ENCODE measurements at places on chromosomes 7 and 10.

DNA sequence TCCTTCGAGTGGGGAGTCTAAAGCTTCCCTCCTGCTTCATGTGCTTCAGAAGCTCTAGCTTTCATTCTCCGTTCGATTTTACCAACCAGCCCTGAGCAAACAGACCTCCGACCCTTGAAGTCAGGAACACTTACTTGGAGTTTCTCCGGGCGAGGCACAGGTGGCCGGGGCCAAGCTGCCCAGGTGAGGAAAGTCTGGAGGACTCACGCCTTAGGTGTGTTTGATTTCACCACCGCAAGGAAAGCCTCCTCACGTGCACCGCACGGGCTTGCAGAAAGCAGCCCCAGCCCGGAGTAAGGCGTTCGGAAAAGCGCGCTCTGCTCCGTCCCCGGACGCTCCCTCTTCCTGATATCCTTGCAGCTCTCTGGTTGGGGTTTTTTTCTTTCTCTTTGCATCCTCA, 30.1 kb upstream of the CNPY1 start:
- DNase-seq = no peak

- no peak for DNase-seq
These were observed 8.9 kb downstream of the C10orf53 start for GRCh38 chr10:49688261-49688846.

DNA sequence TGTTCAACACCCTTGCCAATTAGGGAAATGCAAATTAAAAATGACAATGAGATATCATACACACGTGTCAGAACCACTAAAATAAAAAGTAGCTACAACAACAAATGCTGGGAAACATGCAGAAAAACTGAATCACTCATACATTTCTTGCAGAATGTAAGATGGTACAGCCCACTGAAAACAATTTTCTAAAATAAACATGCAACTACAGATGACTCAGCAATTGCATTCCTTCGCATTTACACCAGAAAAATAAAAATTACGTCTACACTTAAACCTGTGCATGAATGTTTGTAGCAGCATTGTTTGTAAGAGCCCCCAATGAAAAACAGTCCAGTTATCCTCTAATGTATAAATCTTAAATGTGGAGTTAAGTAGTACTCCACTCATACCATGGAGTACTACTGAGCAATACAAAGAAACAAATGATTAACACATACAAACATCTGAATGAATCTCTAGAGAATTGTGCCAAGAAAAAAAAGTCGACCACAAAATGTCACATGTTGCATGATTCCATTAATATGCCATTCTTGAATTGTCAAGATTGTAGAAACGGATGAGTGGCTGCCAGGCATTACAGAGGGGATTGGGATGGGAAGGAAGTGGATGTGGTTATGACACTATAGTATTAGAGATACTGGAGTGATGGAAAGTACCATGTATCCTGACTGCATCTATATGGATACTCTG, 134.6 kb upstream of the NPSR1 start:
- no peak for DNase-seq

DNA sequence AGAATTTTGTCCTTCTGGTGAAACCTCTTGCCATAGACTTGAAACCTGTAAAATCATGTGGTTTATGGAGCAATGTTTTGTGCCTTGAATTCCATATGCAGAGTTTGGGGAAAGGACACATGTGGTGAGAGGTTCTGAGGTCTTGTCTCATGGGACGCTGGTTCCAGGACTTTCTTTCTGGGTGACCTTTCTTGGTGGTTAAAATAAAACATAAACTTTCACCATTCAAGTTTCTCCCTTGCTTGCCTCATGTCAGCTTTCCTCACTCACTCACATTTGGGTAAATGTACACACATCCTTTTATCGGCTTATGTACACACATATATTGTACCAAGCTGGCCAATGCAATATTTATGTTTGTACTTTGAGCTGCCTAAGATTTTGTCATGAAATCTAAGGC, 144.9 kb upstream of the CELF2 start:
- no peak for DNase-seq

DNA sequence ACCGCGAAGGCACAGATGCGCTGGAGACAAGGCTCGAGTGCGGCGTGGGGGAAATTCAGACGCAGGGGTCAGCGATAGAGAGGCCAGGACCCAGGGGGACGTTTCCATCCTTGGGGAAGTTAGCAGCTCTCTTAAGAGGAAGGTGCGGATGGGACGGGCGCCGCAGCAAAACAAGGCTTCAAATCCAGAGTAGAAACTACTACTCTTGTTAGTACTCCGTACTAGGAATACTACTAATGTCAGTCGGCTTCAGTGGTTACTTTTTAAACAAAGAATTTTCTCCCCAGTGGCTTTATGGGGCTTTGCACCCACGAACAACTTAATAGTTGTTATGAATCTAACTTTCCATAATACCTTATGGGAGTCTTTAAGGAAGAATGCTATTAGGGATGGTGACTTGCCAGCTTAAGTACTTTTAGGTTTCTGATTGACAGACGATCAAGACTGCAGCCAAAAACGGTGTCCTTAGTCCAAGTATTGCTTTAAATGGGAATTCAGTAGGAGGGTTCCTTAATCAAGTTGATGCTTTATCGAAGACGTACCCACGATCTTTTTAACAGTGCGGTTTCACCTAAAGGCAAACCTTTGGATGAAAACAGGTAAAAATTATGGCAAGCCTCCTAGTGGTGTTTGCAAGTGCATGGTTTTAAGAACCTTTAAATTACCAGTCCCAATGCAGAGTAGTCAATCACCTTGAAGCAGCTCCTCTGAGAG, 812 bp upstream of the IDE start:
- peak; percentile 86 for DNase-seq

- no peak for DNase-seq
These were observed 9.6 kb downstream of the ZKSCAN5 start for GRCh38 chr7:99514050-99514449.

- no peak for DNase-seq
These were observed 118.5 kb downstream of the CYTH3 start for GRCh38 chr7:6153646-6154541.

GRCh38 chr7:41582116-41582515, 120.8 kb downstream of the INHBA start:
- DNase-seq = no peak

DNA sequence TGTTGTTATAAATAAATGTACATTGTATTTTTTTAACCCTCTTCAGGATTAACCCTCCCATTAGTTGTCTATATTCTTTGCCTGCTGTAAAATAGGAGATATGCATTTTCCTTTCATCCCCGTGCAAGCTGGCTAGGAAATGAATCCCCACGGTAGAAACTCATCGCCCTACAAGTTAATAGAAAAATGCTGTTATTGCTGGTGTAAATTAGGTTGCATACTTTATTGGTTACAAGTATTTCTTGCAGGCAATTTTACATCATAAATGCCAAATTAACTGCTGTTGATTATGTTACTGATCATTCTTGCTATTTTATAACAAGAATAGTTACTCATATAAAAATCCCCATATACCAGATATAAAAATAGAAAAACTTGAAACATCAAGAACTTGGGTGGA, 454.2 kb upstream of the KLF6 start:
- no peak for DNase-seq

GRCh38 chr10:33596422-33596821, 262.0 kb upstream of the NRP1 start:
- DNase-seq = no peak

- DNase-seq = no peak
These were observed 74.3 kb downstream of the RNLS start for GRCh38 chr10:88508796-88509195.

GRCh38 chr7:139776486-139777132, 1.2 kb downstream of the HIPK2 start:
- DNase-seq = peak; percentile 62

- DNase-seq = no peak
These were observed 512.4 kb downstream of the TNS3 start for GRCh38 chr7:47069385-47070076.

DNA sequence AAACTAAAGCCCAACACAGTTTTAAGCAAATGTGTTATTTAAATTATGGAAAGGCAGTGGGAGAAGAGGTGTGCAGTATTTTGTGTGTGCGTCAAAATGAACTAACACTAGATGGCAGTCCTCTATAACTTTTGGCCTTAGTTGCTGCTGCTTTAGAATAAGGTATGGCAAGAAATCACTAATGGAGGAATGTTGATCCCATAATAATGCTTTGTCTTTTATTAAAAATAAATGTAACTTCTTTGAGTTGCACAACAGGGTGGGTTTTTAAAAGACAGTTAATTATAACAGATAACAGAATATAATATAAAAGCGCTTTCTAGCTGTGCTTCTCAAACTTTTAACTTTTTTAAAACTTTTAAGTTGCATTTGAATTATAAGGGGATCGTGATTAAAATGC, 56.4 kb downstream of the BBS9 start:
- peak; percentile 63 for DNase-seq

DNA sequence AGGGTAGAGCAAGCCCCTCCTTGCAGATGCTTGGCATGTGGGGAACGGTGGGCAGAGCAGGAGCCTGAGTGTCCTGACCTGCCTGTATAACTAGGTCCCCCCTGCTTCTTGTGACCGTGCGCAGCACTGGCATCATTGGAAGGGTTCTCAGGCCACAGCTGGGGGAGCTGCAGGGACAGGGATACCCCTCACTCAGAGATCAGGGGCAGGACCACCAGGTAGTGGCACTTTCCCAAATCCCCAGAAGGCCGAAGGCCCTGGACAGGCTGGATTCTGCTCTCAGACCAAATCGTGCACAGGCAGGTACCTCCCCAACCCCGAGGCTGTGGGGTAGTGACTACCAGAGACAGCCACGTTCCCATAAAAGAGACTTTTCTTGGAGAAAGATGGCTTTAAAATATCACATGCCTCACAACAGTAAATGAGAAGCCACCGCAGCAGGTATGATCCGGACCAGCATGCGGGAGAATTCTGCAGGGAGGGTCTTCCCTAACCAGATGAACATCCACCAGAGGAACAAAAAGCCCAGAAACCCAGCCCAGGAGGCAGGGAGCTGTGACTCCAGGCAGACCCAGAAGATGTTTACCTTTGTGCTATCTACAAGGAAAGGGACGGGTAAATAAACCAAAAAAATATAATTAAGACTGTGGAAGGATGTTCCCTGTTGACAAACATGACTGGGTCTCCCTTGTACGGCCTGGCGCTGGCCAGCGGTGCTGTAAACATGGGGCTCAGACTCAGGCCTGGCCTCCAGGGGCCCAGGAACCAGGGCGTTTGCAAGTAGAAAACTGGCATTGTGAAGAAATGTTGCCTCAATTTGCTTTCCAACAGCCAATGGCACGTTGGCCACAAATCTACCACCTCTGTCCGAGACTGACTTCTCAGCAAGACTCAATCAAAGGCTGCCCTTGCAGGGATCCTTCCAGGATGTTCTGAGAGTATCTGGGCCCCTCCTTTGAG, 180.0 kb downstream of the TNS3 start:
- no peak for DNase-seq

DNA sequence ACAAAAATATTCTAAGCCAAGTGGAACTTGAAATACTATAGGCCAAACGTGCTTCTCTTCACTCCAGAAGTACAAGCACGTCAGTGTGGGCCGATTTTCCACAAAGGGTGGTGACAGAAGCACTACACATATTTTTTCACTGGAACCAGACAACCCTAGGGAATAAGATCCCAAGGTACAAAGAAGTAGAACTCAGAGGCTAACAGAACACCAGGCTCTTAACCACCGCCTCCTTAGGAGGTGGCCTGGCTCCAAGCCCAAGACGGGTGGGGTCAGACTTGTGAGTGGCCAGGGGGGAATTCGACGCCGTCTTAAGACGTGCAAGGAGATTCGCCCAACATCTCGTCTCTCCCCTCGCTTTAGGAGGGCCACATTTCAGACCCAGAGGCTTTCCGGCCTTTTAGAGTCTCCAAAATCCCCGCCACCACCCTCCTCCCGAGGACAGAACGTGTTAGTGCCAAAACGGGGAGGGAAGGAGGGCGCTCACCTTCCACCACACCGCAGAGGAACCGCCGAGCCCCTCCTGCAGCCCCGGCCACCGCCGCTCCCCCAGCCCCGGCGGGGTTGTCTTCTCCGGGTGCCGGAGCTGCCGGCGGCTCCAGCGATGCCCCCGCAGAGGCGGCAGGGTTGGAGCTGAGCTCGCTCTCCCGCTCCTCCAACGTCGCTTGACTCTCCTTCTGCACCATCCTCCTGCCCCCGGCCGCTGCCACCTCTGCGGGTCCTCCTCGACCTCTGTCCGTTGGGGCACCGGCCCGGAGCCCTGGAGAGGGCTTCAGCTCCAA, 716 bp downstream of the OGA start:
- DNase-seq = peak; percentile 37

- DNase-seq = no peak
These were observed 25.8 kb upstream of the PPIF start for GRCh38 chr10:79321494-79321882.

Data from SK-N-SH (cell line).